ENCODE measurements at places on chromosomes 3 and 15. TPM values are rescaled to one million over a fixed set of nuclear protein-coding genes. Genes with fewer than 3 reads are reported as not detected.

The HTR3D gene
- total RNA-seq: not detected

The GOLGA8J gene
- 0.07 TPM for total RNA-seq

The PIGBOS1 gene
- 23.3 TPM for total RNA-seq

The HGD gene
- not detected for total RNA-seq

The LTK gene
- total RNA-seq: not detected

The GOLGA6L22 gene
- total RNA-seq: not detected

The GOLGA6A gene
- total RNA-seq: not detected

The USP4 gene
- 30.3 TPM for total RNA-seq

The SNX1 gene
- total RNA-seq: 97.9 TPM

The OIP5 gene
- 27.5 TPM for total RNA-seq

The IGSF11 gene
- total RNA-seq: not detected

The MAGEL2 gene
- total RNA-seq: not detected

The TICRR gene
- total RNA-seq: 4.0 TPM

The SLC12A8 gene
- 52.7 TPM for total RNA-seq

The DUOX1 gene
- not detected for total RNA-seq

The EPHA3 gene
- total RNA-seq: not detected

The CFAP100 gene
- total RNA-seq: not detected

The AADAC gene
- not detected for total RNA-seq

The RASGRF1 gene
- not detected for total RNA-seq

The CIP2A gene
- total RNA-seq: 50.2 TPM

The NUTM1 gene
- total RNA-seq: not detected

The FYTTD1 gene
- 77.8 TPM for total RNA-seq

The EOGT gene
- 10.8 TPM for total RNA-seq

The NANOGP8 gene
- total RNA-seq: not detected

The VPS18 gene
- total RNA-seq: 24.8 TPM

The RETNLB gene
- not detected for total RNA-seq

The VGLL3 gene
- 11.7 TPM for total RNA-seq

The NME9 gene
- total RNA-seq: not detected

The SERINC4 gene
- not detected for total RNA-seq

The ITIH4 gene
- total RNA-seq: not detected

The CYP1A2 gene
- 0.23 TPM for total RNA-seq
